Prostate gland (tissue), 2 donors: ENCODE measurements at places on chromosomes 1 and 21.

GRCh38 chr21:37368541-37369279 is 2.1 kb downstream of the DYRK1A start:
- no peak for DNase-seq

DNA sequence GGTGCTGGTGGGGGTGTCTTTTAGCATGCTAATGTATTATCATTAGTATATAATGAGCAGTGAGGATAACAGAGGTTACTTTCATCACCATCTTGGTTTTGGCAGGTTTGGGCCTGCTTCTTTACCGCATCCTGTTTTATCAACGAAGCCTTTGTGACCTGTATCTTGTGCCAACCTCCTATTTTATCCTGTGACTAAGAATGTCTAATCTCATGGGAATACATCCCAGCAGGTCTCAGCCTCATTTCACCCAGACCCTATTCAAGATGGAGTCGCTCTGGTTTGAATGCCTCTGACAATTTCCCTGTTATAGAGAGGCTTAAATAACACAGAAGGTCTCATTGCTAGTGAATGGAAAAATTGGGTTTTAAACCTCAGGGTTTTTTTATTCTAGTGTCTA is 300.8 kb upstream of the PROX1 start:
- DNase-seq = no peak

DNA sequence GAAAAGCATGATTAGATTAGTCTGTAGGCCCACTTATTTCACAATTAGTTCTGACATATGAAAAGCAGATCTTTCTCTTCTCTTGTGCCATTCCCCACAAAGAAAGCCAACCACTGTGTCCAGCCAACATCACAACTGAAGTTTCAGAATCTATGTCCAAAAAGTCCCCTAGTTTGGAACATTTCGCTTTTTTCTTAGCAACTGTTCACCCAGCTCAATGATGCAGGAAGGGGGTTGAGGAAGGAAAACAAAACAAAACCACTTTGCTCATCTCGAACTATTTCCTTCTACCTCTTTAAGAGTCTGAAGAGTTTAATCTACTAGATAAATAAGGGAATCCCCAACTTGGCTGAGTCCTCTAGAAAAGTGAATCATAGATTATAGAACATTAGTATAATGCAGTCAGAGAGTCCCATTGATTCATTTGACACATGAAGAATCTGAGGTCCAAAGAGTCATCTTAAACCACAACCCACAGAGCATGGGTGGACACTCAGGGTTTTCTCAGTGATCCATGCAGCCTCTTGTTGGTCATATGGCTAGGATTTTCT is 159.3 kb upstream of the SGIP1 start:
- DNase-seq = no peak

- DNase-seq = no peak
Observed at GRCh38 chr1:215146240-215146975, 63.9 kb downstream of the KCNK2 start.
